CD14-positive monocyte (primary cell): ENCODE measurements at places on chromosomes 3 and 15.

DNA sequence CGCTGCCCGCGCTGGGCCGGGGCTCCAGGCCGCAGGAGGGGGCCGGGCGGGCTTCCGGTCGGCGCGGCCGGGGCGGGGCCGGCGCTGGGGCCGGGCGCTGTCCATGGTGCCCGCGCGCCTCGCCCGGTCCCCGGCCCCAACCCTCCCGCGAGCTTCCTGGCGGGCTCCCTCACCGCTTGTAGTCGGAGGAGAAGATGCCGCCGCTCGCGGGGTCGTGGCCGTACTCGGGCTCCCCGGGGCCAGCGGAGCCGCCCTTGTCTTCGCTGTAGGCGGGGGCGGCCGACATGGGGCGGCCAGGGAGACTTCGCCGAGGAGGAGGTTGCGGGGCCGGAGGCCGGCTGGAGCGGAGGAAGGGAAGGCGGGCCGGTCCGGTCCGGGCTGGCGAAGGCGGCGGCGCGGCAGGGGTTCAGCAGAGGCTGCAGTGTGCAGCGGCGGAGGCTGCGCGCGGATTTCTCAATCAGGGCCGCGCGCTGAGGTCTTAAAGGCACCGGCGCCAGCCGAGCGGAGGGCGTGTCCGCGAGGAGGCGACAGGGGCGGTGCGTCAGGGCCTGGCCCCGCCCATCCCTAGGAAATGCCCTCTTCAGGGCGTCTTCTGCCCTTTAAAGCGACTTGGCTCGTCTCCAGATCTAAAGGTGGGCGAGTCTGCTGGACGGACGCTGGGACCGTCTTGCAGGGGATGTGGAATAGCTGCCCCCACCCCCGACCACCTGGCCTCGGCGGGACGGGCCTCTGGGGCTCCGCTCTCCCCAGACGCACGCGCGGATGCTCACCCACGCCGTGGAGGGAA lies at the start of gene AP3B2:
Gene AP3B2 (minus strand): TSS at position 455 of the 787 bp plus-strand sequence. CDS start 169 bp downstream, at position 286.
- DNase-seq: peak; percentile 65

- no peak for DNase-seq
Observed at GRCh38 chr15:101332061-101332467, 37.0 kb upstream of the SNRPA1 start.

GRCh38 chr15:73050561-73051295 lies 1.5 kb upstream of the NEO1 start:
- DNase-seq: no peak

DNA sequence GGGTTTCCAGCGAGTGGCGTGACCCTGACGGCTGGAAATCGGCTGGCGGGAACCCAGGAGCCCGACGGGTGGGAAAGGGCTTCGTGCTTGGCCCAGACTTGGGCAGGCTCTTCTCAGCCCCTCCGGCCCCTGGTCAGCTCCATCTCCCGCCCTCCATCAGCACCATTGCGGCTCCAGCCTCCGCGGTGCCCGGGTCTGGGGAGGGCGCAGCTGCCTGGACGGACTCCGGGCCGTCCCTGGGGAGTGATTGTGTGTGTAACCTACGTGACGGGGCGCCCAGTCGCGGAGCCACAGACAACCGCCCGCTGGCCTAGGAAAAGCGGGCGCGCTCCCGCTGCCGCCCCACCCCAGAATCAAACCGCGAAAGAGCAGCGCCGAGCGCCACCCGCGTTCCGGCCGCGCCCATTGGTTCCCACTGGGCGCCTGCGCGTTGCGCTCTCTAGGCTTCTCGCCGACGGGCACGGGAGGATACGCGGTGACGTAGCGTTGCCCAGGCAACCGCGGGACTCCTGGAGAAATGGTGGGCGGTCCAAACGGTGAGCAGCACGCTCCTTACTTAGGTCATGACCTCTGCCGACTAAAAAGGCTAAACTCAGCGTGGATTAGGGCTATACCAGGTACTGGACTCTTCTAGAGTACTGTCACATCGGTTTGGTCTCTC lies at the start of gene CFAP20DC:
Gene CFAP20DC (minus strand): TSS at position 355 of the 661 bp plus-strand sequence. CDS start 394 bp downstream, outside the sequence.
- peak; percentile 93 for DNase-seq
